ENCODE measurements at places on chromosomes 1 and 21.

GRCh38 chr1:87953732-87954344, 625.2 kb downstream of the LMO4 start:
- no peak for DNase-seq

- DNase-seq = no peak
Observed at GRCh38 chr1:24673341-24673740, 30.2 kb downstream of the SRRM1 start.

DNA sequence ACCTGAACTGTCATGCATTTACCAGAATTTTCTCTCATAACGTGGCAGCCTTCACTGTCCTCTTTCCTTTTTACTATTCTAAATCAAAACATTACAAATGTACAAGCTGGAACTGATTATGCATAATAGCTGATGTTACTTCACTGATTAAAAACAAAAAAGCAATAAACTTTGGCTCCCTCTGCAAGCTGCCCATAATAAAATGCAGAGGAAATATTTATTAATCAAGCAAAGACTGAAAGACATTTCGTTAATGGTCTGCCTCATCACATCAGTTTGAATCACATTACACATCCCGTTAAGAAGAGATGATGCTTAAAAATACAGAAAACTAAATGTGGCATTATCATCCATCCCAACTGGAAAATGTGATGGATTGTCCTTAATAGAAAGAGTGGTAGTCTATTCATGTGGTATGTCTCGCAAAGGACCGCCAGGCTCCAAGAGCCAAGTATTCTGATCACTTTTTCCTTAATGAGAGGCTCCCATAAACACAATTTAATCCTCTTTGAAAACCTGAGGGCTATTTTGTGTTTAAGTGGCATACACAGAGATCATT, 225.3 kb downstream of the RGS7 start:
- no peak for DNase-seq

- no peak for DNase-seq
Observed at GRCh38 chr1:183954496-183954895, 83.0 kb downstream of the COLGALT2 start.

DNA sequence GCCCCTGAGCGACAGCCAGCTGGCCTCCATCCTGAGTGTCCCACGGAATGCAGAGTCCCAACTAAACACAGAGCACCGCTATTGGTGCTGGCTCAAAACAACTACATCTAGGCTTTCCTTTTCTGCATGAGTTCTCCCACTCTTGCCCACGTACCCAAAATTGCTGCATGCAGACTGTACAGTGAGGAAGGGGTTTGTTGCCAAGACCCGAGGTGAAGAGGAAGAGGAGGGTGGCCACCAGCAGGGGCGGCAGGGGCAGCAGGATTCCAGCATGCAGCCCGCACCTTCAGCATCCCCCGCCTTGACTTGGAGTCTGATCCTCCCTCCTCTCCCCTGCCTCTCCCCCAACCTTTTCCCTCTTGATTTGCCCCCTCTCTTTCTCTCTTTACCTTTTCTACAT, 8.0 kb downstream of the S100A9 start:
- DNase-seq = no peak

GRCh38 chr21:38852708-38853107, 47.0 kb downstream of the ETS2 start:
- DNase-seq = no peak

- no peak for DNase-seq
Observed at GRCh38 chr1:102772831-102773230, 335.5 kb downstream of the COL11A1 start.

DNA sequence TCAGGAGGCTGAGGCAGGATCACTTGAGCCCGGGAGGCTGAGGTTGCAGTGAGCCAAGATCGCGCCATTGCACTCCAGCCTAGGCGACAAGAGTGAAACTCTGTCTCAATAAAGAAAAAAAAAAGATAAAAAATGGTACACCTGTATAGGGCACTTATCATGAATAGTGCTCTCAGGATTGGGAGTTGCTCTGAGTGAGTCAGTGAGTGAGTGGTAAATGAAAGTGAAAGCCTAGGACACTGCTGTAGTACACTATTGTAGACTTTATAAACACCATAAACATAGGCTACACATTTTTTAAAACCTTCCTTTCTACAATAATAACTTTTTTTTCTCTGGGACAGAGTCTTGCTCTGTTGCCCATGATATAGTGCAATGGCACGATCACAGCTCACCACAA, 16.8 kb downstream of the PHTF1 start:
- DNase-seq = no peak

DNA sequence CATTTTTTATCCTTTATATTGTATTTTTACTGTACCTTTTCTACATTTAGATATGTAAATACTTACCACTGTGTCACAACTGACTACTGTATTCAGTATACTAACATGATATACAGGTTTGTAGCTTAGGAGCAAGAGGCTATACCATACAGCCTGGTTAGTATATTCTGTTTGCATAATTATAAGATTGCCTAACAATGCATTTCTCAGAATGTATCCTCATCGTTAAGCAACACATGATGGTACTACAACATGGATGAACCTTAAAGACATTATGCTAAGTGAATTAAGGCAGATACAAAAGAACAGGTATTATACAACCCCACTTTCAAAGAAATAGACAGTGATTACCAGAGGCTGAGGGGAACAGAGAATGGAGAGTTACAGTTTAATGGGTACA, 62.7 kb downstream of the RUSC1 start:
- DNase-seq = no peak

Measured in NCI-H2081 treated with DMSO at 0.1 percent for 48 hours (cell line).